ENCODE measurements at places on chromosomes 1 and 21. TPM values are rescaled to one million over a fixed set of nuclear protein-coding genes. Genes with fewer than 3 reads are reported as not detected.

GRCh38 chr21:16241016-16241415 lies 511.2 kb downstream of the USP25 start:
- H3K27ac ChIP-seq: no peak overlapping the region
- no peaks in the 10 kb centered on the region for H3K27me3 ChIP-seq
- no peak overlapping the region for H3K4me3 ChIP-seq
- no peaks in the 10 kb centered on the region for H3K4me1 ChIP-seq
- no peaks in the 10 kb centered on the region for H3K36me3 ChIP-seq

SLFNL1 gene
- total RNA-seq: not detected

- H3K4me1 ChIP-seq: peaks cover 2% of the 10 kb centered on the region
- H3K36me3 ChIP-seq: no peaks in the 10 kb centered on the region
- H3K27ac ChIP-seq: no peak overlapping the region
- DNase-seq: no peak
- H3K4me3 ChIP-seq: no peak overlapping the region
Observed at GRCh38 chr1:78831731-78832360, 174.7 kb downstream of the ADGRL4 start.

LCE2D gene
- total RNA-seq: not detected

DNA sequence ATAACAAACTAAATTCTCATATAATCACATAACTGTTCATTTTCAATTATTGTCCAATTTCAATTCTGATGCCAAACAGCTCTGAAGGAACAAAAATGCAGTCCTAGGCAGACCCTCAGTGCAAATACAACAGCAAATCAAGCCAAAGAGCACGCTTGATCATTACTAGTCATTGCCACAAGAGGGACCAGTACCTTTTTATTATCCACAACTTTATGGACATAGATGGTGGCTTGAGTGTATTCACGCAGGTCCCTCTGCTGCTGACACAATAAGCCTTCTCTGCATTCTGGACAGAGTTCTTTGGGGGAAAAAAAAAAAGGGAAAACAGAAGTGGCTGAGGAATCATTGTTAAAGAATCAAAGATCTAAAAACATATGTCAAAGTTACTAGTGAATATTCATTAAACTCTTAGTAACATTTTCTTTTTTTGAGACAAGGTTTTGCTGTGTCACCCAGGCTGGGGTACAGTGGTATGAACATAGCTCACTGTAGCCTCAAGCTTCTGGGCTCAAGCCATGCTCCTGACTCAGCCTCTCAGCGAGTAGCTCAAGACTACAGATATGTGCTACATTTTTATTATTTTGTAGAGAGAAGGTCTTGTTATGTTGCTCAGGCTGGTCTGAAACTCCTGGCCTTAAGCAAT lies 34.3 kb upstream of the RAP1GAP start:
- H3K4me3 ChIP-seq: no peak overlapping the region
- peaks cover 51% of the 10 kb centered on the region for H3K36me3 ChIP-seq
- no peak for DNase-seq
- no peaks in the 10 kb centered on the region for H3K4me1 ChIP-seq
- H3K27ac ChIP-seq: peak overlapping the region; percentile 14

DNA sequence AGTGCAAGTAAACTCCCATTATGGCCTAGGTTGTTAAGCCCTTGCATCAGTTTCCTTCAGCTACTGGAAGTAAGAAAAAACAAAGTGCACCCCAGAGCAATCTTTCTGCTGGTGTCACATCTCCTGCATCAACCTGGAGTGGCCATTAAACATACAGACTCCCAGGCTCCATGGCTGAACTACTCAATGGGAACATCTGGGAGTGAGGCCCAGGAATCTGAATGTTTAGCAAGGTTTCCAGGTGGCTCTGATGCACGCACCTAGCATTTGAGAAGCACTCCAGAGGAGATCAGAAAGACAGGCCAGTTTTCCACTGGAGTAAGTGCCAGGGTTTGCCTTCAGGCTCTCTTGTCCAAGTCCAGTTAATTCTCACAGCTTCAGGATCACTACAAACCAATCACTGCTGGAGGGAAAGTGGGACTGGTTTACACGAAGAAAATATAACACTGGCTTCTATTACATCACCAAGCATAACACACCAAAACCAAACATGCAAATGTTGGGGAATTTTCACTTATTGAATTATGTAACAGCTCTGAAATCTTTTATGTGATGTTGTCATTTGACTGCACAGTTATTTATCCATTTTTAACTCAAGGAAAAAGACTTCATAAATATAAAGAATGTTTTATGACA lies 22.3 kb upstream of the ABCA4 start:
- no peaks in the 10 kb centered on the region for H3K27me3 ChIP-seq
- no peak for DNase-seq
- no peaks in the 10 kb centered on the region for H3K4me1 ChIP-seq
- H3K4me3 ChIP-seq: no peak overlapping the region
- no peaks in the 10 kb centered on the region for H3K36me3 ChIP-seq
- no peak overlapping the region for H3K27ac ChIP-seq

- DNase-seq: no peak
- H3K27ac ChIP-seq: peak overlapping the region; percentile 92
- peaks cover 44% of the 10 kb centered on the region for H3K36me3 ChIP-seq
- H3K4me3 ChIP-seq: peak overlapping the region; percentile 99
Observed at GRCh38 chr1:145991735-145992412, 4.5 kb downstream of the TXNIP start.

LRRIQ3 gene
- 2.0 TPM for total RNA-seq

GRCh38 chr1:201655910-201656309 lies 117.0 kb downstream of the NAV1 start:
- no peaks in the 10 kb centered on the region for H3K27me3 ChIP-seq
- no peak for DNase-seq
- H3K4me1 ChIP-seq: no peaks in the 10 kb centered on the region

- H3K4me1 ChIP-seq: no peaks in the 10 kb centered on the region
- no peak for DNase-seq
- no peak overlapping the region for H3K27ac ChIP-seq
Observed at GRCh38 chr21:46020581-46020980, 39.0 kb downstream of the COL6A1 start.

DNA sequence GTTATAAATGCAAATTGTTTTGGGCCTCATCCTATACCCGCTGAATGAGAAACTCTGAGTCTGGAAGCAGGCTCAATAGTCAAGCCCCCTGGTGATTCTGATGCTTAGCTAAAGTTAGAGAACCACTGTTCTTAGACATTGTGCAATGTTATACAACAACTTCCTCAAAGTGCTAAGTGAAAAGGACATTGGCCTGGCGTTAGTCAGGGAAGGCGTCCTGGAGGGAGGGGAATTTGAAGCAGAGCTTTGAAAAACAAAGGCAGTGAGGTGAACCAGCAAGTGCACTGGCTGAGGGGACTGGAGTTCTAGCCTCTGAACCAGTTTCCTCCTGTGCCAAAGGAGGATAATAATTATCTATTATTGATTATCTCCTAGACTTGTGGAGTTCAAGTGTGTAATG lies 5.1 kb downstream of the CD1D start:
- peaks cover 19% of the 10 kb centered on the region for H3K27me3 ChIP-seq
- H3K36me3 ChIP-seq: no peaks in the 10 kb centered on the region
- DNase-seq: no peak
- no peak overlapping the region for H3K27ac ChIP-seq
- no peaks in the 10 kb centered on the region for H3K4me1 ChIP-seq

- H3K4me3 ChIP-seq: no peak overlapping the region
- no peaks in the 10 kb centered on the region for H3K4me1 ChIP-seq
Observed at GRCh38 chr1:95440511-95440910, 206.5 kb downstream of the RWDD3 start.

GRCh38 chr1:244918421-244919319 lies 54.3 kb upstream of the HNRNPU start:
- H3K4me3 ChIP-seq: peak overlapping the region; percentile 63
- peak; percentile 55 for DNase-seq
- no peaks in the 10 kb centered on the region for H3K27me3 ChIP-seq
- H3K36me3 ChIP-seq: no peaks in the 10 kb centered on the region

GRCh38 chr1:46130606-46131005 lies 1.8 kb downstream of the PIK3R3 start:
- H3K27me3 ChIP-seq: peaks cover 25% of the 10 kb centered on the region
- H3K4me1 ChIP-seq: peaks cover 17% of the 10 kb centered on the region
- no peak overlapping the region for H3K27ac ChIP-seq
- H3K36me3 ChIP-seq: no peaks in the 10 kb centered on the region
- H3K4me3 ChIP-seq: no peak overlapping the region

DNA sequence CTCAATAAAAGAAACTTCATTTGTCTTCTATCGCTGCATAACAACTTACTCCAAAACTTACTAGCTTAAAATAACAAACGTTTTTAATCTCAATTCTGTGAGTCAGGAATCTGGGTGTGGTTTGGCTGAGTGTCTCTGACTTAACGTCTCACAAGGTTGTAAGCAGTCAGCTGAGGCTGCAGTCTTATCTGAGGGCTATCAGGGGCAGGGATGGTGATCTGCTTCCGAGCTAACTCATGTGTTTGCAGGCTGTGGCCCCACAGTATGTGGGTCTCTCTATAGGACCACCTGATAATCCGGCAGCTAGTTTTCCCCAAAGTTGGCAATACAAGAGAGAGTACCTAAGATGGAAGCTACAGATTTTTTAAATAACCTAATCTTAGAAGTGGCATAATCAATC lies 234.2 kb upstream of the FGGY start:
- peaks cover 19% of the 10 kb centered on the region for H3K4me1 ChIP-seq
- H3K4me3 ChIP-seq: no peak overlapping the region
- no peaks in the 10 kb centered on the region for H3K27me3 ChIP-seq
- DNase-seq: no peak

DNA sequence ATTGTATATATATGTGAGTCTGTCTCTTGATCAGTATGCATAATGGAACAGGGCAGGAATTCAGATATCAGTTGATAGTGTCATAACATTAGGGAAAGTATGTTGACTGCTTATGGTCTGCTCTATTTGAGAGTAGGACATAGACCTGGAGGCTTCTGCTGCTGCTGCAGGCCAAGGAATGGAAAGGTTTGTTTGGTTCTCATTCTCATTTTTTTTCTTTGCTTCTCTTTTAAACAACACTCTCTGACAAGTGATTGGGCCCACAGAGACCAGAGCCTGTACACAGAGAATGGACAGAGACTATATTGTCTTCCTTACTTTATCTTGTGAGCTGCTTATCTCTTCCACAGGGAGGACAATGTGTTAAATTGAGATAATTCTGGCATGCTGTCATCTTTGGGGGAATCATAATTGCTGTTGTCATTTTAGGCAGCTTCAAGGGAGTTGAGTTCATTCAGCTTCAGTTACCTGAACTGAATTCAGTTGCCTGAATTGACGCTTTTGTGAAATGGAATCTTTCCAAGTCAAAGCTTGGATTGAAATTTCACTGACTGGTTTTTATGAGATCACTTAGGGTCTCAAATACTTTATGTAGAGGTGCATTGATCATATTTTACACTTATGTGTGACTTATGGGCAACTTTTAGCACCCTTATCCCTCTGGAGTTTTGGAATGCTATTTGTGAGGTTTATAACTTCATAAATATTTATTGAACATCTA lies 16.9 kb downstream of the CAP1 start:
- peaks cover 7% of the 10 kb centered on the region for H3K36me3 ChIP-seq
- no peak for DNase-seq
- peak overlapping the region; percentile 58 for H3K27ac ChIP-seq
- H3K27me3 ChIP-seq: no peaks in the 10 kb centered on the region

FMO3 gene
- not detected for total RNA-seq

DNA sequence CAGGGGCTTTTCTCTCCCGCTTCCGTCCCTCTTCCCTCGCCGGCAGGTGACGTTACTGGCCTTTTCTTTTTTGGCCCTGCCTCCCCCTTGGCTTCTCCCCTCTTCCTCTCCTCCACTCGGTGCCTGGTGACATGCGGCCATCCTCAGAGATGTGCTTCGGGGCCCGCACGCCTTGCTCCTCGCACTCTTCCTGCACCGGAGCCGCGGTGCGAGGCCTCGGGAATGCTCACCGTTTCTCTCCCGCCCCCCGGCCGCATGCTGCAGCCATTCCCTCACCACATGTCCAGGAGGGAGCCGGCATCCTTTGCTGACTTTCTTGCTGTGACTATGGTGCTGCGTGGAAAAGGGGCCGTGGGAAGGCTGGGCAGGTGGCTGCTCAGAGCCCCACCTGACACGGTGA lies 39.3 kb downstream of the PDE9A start:
- no peaks in the 10 kb centered on the region for H3K27me3 ChIP-seq
- no peaks in the 10 kb centered on the region for H3K4me1 ChIP-seq
- H3K27ac ChIP-seq: no peak overlapping the region
